ENCODE measurements at places on chromosomes 3 and 15.

DNA sequence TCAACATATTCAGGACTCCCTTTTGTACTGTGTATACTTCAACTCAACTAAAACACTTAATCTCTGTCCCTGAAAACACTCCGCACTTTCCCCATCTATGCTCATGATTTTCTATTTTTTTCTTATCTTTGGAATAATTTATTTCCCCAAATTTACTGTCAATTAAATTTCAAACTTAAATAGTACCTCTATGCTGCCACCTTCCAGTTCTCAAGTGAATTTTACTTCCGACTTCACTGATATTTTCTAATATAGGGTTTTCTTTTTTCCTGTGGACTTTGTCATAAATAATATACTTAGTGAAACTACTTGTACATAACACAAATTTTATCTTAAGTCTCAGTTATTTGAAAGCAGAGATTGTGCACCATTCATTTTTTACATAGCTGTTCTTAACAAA lies 1303.3 kb downstream of the OTOL1 start:
- no peak for DNase-seq

GRCh38 chr15:93495799-93496637 lies 407.0 kb upstream of the RGMA start:
- DNase-seq = no peak

- no peak for DNase-seq
These were observed 13.3 kb upstream of the SH3BP5 start for GRCh38 chr3:15345608-15346137.

GRCh38 chr3:181629029-181629428 lies 82.7 kb upstream of the SOX2 start:
- DNase-seq = no peak

DNA sequence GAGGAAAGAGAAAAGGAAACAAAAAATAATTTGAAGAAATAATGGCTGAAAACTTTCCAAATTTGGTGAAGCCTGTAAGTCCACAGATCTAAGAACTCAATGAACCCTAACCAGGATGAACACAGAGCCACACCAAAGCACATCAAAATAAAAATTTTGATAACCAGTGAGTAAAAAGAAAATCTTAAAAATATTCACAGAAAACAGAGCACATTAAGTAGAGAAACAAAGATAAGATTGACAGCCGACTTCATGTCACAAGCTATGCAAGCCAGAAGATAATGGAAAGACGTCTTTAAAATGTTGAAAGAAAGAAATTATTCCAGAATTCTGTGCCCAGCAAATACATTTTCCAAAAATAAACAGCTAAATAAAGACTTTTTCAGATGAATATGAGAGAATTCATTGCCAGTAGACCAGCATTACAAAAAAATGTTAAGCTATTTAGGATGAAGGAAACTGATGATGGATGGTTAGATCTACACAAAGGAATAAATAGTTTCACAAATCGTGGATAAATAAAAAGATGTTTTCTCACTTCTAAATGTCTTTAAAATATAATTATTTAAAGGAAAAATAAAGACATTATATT lies 140.2 kb upstream of the SKOR1 start:
- no peak for DNase-seq

Measured in colonic mucosa (tissue), 4 donors.